ENCODE measurements at places on chromosomes 5 and 9.

GRCh38 chr5:91643797-91644196 lies 260.7 kb upstream of the ARRDC3 start:
- no peak for DNase-seq

GRCh38 chr9:109346904-109347303 lies 26.0 kb upstream of the EPB41L4B start:
- no peak for DNase-seq

DNA sequence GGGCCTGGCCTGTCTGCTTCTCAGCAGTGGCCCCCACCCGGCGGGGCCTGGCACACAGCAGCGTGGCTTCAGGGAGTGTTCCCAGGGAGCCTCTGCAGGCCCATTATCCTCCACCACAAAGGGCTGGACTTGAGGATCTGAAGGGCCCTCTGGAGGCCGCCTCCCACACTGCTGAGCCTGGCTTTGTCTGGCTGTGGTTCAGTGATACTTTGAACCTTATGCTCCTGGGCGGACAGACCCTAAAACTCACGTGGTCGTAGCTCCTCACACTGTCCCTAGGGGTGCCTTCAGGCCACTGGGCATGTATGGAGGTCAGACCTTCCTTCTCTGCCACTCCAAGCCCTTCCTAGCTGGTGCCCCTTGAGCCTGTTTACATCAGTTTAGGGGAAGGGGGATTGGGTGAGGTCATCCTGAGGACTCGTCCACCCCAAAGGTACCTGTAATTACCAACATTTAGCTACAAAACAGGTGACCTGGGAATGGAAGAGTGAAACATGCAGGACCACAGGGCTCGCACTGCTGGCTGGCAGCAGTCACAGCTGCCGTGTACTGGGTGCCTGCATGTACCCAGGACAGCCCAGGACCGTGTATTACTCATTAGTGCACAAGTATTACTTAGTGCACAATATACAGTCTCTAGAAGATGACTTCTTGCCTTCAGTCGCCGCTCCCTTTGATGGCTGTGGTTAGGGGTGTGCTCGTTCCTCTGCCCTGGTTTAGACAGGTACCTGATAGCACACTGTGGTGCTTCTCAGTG lies 8.5 kb downstream of the GRHPR start:
- no peak for DNase-seq

DNA sequence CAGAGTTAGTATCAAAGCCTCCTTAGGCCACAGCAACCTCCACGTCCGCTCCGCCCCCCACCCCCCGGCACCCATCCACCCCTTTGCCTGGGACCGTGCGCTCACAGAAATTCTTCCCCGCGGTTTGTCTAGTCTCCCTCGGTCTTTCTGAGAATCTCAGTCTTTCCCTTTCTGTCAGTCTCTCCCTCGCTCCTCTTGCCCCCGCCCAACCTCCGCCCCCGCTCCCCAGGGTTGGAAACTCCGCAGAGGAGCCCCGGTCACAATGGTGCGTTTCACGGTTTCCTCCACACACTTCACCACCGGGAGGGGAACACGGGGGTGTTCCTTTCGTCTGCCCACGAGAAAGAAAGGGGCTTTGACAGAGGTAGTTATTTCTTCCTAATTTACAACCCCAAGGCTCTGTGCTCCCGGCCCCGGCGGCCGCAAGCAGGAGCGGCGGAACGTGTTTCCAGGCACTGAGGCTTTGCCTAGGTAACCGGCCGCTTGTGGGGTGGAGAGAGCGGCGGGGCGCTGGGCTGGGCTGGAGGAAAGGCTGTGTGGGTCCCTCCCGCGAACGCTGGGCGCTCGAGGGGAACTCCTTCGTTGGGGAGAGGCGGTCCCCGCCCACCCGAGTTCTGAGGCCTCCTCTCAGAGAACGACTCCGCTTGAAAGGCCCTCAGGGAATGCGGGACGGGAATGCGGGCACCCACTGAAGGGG lies 2.1 kb downstream of the NR4A3 start:
- peak; percentile 23 for DNase-seq

DNA sequence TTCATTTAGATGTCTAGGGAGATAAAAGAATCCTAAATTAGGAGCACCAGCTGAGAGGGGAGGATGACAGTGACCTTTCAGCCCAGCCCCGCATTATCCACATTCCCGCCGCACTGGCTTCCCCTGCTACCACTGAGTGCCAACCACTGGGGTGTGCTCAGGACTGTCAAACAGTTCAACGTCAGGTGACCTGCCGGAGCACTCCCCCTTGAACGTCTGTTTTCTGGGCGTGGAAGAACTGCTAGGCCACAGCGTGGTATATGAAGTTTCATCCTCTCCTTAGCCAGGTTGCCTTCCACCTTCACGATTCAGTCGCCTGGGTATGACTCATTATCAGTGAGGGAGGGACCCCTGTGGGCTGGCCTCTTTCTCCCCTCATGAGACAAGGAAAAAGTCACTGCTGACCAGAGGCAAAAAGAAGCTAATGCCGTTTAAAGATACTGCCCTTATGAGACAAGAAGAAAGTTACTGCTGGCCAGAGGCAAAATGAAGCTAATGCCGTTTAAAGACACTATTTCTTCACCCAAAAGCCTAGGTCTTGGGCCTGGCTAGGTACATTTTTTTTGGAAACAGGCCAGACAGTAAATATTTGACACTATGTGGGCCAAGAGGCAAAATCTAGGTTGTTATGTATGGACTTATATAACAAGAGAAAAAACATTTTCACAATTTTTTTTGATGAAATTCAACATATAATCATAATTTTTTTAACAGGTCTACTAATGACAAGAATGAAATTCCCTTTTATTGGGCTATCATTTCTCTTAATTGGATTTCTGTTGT lies 4.6 kb downstream of the NMRK1 start:
- no peak for DNase-seq

DNA sequence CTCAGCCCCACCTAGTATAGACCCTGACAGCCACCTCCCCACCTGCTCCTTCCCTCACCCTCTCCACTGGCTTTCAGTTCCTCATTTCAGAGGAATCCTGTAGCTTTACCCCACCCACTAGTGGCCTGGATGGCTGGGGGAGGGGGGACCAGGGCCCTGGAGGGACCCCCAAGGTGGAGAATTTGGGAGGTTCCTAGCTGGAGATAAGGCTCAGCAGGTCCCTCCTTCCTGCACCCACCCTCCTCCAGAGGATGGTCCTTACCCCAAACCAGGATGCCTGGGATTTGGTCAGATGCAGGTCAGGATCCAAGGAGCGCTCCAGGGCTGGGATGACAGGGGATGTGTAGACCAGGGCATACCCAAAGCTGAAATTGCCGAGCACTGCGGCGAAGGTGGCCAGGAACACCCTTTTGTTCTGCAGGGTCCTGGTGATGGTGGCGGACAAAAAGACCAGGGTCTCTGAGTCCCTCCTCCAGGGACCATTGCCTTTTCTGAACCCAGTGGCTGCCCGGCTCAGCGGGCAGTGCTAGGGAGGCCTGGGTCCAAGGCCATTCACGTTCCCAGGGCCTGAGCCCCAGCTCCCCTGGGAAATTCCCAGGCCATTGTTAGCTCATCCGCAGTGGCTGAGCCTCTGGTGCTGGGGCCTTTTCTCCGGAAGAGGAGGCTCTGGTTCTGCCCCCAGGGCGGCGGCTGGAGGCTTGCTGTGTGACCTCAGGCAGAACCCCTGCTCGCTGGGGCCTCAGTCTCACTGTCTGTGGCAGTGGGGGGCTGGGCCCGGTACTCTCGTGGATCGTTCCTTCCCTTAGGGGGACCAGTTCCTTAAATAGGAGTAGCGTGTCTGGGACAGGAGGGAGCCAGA lies 678 bp downstream of the SLC2A6 start:
- DNase-seq = peak; percentile 19

DNA sequence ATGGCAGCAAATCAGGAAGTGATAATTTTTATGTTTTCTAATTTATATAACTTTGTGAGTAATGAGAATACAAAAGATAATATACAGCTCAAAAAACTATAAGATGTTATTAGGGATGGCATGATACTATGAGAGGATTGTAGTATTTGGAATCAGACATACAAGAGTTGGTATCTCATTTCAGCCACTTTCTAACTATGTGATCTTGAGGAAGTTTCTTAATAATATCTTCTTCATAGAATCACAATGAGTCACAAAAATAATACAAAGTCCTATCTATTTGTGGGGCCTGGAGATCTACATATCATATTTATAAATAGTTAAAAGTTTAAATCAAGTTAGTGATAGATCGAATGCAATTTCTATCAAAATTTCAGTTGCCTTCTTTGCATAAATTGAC lies 23.7 kb upstream of the TMED7 start:
- DNase-seq = no peak

DNA sequence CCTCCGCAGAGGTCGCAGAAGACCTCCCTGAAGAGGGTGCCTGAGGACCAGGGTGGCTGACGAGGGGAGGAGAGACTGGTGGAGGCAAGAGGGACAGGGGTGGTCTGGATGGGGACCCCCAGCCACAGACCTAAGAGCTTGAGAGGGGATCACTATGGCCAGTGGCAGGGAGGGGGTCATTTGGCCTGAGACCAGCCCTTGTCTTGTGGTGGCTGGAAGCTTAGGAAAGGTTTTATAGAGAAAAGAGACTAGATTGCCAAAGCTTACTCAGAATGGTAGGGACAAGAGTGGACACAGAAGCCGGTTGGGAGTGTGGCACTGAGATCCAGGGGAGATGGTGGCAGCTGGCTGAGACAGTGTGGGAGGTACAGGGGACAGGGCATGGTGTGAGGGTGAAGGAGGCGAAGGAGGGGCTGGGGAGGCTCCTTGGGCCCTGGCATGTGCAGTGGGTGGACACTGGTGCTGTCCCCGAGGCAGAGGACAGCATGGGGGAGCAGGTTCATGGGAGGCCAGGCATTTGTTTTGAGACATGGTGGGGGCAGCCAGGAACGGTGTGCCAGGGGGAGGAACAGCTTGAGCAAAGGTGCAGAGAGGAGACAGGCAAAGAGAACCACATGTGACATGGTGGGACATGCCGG lies 123.0 kb downstream of the C9orf50 start:
- no peak for DNase-seq

GRCh38 chr5:95069948-95070347 lies 214.9 kb downstream of the MCTP1 start:
- DNase-seq = no peak

DNA sequence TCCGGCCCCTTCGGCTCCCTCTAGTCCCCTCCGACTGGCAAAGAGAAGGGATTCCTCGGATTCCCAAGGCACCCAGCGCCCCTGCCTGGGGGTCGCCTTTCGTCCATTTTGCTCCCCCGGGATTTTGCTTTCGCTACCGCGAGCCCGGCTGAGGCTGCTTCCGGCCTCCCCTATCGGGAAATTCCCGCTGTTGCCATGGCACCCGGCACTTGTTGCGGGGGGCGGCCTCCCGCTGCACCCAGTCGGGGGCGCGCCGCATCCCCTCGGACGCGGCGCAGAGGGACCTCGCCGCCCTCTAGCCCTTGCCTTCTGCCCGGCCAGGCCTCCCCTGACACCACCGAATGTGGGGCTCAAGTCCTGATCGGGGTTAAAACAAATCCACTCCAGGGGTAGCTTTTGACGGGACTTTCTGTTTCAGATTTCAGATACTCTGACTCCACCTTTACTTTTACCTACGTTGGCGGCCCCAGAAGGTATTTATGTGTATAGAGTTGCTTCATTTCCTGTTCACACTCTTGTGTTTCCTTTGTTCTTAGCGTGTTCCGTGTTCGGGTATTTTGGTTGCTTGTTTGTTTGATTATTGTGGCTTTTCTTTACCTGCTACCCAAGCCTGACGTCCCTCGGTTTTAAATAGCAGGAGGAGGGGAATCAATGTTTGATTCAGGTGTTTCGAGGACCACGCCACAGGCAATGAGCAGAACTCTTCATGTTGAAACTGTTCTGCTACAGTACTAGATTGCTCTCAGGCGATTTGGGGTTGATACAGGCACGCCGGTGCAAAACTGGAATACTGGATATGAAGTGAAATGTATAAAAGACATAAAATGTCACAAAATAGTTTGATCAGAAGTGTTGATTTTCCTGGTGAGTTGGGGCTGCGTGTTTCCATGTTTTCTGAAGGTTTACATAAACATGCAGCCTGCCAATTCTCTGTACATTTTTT lies 1.5 kb downstream of the PARP8 start:
- DNase-seq = peak; percentile 70

GRCh38 chr5:89204756-89205155 lies 321.8 kb upstream of the MEF2C start:
- no peak for DNase-seq

- DNase-seq = no peak
Measured at GRCh38 chr9:1083325-1083913, 33.3 kb downstream of the DMRT2 start.

GRCh38 chr5:107147589-107147988 lies 523.1 kb downstream of the EFNA5 start:
- no peak for DNase-seq

DNA sequence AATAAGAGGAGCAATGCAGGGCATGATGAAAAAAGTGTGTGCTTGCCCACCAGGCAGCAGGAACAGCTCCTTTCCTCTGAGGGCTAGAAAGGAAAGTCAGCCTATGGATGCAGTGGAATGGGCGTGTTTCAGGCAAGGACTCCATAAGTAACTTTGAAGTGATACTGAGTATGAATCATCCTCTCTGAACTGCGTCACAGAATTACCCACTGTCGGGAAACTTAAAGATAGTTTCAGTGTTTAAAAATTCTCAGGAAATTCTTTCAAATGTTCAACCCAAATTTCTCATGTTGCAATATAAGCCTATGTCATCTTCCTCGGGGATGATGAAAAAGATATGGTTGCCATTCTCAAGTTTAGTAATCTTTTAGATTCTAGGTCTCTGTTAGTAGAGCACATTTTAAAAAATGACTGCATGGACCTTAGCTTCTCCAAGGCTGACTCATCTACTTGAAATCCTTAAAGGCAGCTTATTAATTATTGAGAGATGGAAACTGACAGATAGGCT lies 27.7 kb downstream of the PTCD2 start:
- no peak for DNase-seq

DNA sequence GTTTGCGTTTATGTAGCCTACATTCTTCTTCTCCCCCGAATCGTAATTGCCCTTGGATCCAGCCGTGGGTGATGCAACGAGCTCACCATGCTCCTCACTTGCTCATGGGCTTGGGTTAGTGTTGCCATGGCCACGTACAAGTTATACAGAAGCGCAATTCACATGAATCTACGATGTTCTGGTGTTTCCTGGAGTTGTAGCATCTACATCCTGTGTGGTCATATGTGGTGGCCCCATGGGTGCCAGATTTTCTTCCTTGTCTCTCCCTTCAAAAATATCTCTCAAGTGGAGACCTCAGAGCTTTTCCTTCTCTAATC lies 115.3 kb downstream of the TLE4 start:
- no peak for DNase-seq

DNA sequence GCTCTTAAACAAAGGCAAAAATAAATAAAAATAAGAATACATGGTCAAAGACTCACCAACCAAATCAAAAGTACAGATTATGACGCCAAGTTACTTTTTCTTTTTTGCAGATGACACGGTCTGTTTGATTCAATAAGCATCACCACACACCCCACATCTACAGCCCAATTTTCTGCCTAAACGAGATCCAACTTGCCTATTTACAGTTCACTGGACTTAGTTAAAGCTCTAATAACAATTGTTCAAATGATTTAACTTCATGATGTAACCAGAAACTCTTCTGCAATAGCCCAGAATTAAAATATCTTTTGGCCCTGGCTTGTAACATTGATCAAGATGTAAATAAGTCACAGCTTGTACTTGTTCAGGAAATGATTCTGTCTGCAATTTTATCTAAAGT lies 590.3 kb upstream of the C9orf72 start:
- DNase-seq = no peak
